ENCODE measurements at places on chromosomes 2 and 18.

DNA sequence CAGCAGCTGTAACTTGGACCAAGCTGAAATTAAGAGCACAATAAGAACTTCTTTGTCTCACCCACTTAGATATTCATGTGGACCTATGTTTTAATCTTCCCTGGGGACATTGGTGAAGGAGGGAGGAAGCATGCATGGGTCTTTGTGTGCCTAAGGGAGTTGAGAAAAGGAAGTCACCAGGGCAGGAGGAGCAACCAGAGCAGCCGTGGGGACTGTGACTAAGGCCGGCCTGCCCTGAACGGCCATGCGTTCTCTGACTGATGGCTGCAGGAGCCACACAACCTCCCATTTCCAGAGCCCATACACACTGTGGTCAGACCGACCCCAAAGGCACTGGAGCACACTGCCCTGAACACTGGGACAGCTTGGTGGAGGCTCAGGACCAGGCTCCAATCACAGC is 43.7 kb upstream of the SLC35G4 start:
- no peak for DNase-seq

GRCh38 chr2:27710640-27711430 is 47.1 kb downstream of the SLC4A1AP start:
- no peak for DNase-seq

GRCh38 chr18:9858642-9859041 is 27.1 kb upstream of the TXNDC2 start:
- no peak for DNase-seq

DNA sequence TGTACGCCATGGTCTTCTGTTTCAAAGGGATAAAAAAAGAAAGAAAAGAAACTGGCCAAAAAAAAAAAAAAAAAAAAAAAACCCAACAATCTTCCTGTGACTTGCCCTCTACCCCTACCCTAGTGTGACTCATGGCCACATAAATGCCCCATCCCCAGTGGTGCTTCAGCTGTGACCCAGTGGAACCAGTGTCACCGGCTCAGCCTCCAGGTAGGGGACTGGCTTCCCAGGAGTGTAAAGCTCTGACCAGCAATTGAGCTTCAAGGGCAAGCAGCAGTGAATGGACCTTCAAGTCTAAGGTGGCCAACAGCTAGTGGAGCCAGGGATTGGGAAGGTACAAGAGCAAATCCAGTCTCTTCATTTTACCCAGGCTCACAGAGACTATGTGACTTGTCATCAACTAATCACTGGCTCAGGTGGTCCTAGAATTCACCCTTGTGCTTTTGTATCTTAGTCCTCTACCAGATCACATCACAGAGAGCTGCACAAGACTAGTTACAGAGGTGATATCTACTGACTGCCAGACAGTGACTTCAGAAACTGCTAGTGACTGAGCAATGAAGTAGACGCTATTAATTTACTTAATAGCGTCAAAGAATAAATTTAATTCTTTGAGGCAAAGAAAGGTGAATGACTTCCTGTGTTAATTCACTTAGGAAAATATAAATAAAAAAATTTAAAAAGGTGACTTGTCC is 1.3 kb upstream of the TGFBRAP1 start:
- no peak for DNase-seq

DNA sequence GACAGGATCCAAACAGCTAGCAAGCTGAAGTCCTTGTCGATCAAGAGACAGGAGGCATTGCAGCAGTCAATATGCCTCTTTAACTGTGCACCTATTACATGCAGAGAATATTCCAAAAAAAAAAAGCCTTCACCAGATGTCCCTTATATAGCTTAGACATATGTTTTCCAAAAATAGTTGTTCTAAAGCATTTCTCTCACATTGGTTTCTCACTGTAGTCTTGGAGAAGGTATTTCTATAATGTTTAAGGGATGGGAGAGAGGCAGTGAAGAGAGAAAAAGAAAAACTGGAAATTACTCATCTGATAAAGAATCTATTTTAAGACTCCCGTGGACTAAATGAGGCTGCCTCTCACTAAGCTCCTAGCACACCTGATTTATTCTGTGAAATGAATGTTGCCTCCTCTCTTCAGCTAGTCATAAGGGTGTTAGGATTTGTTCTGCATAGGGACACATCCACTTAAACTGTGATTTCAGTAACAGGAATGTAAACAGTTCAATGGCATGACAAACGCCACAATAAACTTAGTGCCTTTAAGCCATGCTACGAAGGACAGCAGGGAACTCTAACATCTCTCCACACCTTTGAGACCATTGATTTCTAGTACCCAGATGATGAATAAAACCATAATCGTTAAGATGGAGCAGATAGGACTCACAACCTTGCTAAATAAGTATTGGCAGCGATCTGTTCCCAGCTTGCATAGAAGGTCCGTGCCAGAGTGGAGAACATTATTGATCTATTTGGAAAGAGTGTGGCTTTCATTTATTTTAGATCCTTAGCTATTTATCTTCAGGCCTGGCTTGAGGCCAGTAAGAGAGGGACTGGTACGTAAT is 98.6 kb upstream of the NCK2 start:
- no peak for DNase-seq

DNA sequence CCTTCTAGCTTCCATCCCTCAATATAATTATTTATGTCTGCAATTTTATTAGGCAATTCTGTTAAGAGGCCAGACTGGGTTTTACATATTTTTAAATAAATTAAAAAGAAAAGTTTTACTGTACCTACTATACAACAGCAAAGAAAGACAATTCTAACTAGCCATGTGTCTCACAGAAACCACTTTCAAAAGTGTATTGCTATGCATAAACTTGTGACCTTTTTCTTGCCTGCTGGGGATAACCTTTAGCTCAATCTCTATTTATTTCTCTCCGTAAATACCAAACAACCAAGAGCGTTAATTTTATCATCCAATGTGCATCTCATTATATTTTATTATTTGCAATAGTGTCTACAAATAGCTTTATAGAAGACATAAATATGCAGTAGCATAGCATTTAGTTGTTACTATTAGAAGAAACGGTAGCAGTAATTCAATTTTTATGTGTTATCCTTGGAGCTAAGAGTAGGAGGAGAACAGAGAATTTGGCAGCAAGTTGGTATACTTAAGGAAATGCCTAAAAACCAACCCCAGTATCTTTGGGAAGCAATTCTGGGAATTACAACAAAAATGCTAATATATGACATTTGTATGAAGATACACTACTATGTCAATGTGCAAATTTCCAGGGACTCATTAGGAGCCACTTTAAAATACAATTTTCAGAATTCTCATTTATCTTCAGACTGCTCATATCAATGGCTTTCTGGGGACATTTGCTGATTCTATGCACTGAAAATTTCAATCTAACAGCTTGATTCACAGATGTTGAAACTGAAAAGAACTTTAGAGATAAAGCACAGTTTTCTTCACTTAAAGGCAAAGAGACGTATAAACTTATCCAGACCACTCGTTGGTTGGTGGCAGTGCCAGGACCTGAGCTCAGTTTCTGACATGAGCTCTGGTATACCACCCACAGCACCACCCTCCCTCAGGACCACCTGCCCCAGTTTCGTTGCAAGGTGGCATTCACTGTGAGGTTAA is 23.0 kb upstream of the RTN4 start:
- no peak for DNase-seq

DNA sequence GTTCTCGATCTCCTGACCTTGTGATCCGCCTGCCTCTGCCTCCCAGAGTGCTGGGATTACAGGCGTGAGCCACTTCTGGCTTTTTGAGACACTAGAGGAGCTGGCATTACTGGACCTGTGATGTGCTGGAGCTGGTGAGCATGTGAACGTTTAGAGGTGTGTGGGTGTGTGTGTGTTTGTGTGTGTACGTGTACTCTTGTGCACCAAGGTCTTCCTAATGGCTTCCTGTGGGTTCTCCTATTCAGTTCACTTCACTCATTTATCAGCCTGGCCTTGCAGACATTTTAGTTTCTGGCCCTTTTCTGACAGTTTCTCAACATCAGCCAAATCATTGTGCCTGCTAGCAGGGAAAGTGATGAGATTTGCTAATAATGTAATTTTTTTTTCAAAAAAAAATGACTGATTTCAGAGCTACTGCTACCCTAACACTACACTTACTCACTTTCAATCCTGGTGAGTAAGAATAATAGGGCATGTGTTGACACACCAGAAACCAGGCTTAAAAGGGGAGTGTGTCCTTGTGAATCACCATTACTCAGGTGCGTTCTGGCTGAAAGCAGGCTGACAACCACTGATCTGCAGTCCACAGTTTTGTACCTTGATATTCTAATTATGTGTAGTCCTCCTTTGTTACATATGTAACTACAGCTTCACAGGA is 41.0 kb upstream of the ACTR3 start:
- no peak for DNase-seq

- DNase-seq = no peak
Measured at GRCh38 chr18:80232710-80233109, 14.6 kb downstream of the PARD6G start.

- no peak for DNase-seq
Measured at GRCh38 chr2:117985092-117985491, 28.8 kb downstream of the CCDC93 start.

- no peak for DNase-seq
Measured at GRCh38 chr2:2191110-2191707, 139.9 kb downstream of the MYT1L start.

GRCh38 chr2:222490131-222490530 is 65.8 kb downstream of the SGPP2 start:
- no peak for DNase-seq

- no peak for DNase-seq
Measured at GRCh38 chr2:105557021-105557920, 158.4 kb upstream of the FHL2 start.

DNA sequence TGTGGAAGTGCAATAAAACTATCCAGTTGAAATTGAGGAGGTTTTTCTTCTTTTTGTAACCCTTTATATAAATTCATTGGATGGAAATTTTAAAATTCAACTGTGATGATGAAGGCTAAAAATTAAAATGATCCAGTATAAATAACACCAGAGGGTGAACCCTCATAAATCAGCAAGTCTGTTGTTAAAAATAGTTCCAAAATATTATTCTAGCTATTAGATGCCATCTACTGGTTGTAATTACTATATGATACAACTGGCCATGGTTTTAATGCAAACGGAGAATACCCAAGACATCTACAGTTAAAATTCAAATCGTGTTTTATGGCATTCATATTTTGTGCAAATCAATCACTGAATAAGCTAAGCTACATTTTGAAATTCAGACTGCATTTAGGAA is 53.8 kb downstream of the TMEM200C start:
- no peak for DNase-seq

GRCh38 chr2:88077080-88077479 is 9.5 kb downstream of the SMYD1 start:
- DNase-seq = no peak

- no peak for DNase-seq
Measured at GRCh38 chr2:226869371-226869770, 33.5 kb downstream of the RHBDD1 start.

DNA sequence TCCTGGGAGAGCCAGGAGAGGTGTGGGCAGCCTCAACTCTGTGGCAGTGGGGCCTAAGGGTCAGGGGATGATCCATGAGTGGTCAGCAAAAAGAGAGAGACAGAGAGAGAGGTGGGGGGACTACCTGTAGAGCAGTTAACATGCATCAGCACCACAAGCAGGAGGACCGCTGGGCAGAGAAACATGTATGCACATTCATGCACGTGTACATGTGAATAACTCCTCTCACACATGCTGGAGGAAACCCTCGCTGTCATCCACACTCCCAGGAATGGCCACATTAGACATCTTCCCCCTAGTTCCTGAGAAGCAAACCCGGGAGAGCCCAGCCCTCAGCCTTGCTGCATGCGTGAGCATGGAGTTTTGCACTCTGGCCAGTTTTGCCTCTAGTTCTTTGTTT is 166.1 kb downstream of the SMAD7 start:
- DNase-seq = no peak

GRCh38 chr2:58130238-58130637 is 83.6 kb downstream of the VRK2 start:
- no peak for DNase-seq

DNA sequence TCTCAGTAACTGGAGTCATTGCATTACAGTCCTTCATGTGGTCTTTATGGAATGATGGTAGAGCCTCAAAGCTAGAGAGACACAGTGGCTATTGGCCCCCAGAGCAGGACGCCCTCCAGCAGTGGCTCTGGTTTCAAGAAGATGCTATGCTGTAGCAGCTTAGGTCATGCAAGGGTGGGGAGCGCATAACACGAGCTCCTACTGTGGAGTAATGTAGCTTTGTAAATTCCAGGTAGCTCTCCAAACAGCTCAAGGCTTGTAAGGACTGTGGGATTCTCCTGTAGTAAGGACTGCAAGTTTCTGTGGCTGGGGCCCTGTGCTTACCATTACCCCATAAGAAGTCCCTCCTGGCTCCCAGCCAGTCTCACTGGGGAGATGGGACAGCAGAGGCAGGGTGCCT is 15.6 kb downstream of the APLF start:
- no peak for DNase-seq

DNA sequence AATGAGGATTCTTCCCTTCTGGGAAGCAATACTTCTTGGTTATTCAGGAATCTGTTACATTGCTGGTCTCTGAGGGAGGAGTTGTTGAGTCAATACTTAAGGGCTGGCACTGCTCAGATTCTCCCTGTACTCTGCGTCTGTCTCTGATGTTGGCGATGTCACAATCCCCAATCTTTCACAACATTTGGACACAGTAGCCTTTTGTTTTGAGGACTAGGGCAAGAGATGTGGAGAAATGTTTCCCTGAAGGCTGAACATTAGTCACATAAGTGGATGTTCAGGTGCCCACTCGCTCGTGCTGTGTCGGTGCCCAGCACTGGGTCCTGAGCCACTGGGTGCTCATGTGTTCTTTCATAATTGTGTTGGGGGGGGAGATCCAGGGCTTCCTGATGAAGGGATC is 55.0 kb downstream of the MAPK4 start:
- no peak for DNase-seq

GRCh38 chr2:238117199-238118154 is 17.3 kb downstream of the ESPNL start:
- no peak for DNase-seq

- no peak for DNase-seq
Measured at GRCh38 chr2:134031539-134031938, 222.3 kb upstream of the MGAT5 start.

DNA sequence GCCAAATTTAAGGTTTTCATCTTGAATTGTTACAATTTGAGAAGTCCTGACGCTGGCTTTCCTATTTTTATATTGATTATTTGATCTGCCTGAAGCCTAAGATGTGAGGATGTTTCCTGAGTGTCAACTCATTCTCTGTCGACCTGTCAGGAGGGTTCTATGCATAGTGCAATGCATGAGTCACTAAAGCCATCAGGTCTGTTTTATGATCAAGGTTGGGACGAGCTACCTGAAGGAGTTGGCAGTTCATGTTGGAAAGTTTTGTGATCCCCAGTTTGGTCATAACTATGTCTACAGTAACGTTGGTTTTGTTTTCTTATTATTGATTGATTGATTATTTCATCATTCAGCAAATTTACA is 71.2 kb downstream of the NABP1 start:
- DNase-seq = no peak

GRCh38 chr18:37199741-37200140 is 365.9 kb downstream of the CELF4 start:
- DNase-seq = no peak

- DNase-seq = peak; percentile 12
Measured at GRCh38 chr2:112658839-112659667, 13.3 kb downstream of the SLC20A1 start.

GRCh38 chr2:204360218-204361007 is 184.9 kb upstream of the PARD3B start:
- no peak for DNase-seq

All from OCI-M1 (cell line).